Activated CD4-positive, CD25-positive, alpha-beta regulatory T cell (primary cell): ENCODE measurements at places on chromosomes 16 and 17.

- no peak for DNase-seq
Observed at GRCh38 chr16:31228206-31228605, 11.3 kb upstream of the PYDC1 start.

- DNase-seq: no peak
Observed at GRCh38 chr16:31357324-31358109, 2.5 kb downstream of the ITGAX start.

- no peak for DNase-seq
Observed at GRCh38 chr16:63618896-63619485, 1502.9 kb downstream of the CDH11 start.

DNA sequence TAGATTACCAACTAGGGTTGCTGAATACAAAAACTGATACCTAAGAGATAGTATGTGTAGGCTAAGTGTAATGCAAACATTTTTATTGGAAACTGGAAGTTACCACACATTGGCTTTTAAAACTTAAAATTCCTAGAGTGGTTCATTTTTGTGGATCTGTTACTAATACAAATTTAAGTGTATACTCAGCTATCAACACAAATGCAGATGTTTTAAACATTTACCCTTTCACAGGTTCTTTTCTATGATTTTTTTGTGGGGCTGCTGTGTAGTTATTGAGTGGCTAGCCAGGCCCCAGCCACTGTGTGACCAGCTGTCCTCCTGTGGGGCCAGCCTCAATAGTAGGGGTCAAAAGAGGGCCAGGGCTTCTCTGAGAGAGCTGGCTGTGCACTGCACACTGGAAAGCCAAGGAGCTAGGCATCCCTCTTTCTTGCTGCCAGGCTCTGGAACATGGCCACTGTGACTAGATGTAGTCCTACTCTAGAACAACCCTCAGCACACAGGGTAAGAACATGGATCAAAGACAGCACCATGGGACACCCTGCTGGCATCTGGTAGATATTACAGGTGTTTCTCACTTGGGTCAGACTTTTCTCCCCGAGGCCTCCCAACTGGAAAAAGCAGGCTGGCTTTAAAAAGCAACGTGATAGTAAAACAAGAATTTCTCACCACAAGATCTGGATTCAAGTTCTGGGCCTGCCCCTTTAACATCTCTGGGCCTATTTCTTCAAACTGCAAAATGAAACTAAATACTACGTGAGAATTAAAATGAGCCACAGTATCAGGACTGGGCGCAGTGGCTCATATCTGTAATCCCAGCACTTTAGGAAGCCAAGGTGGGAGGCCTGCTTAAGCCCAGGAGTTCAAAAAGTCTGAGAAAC, 7.3 kb upstream of the VEZF1 start:
- DNase-seq: peak; percentile 12

DNA sequence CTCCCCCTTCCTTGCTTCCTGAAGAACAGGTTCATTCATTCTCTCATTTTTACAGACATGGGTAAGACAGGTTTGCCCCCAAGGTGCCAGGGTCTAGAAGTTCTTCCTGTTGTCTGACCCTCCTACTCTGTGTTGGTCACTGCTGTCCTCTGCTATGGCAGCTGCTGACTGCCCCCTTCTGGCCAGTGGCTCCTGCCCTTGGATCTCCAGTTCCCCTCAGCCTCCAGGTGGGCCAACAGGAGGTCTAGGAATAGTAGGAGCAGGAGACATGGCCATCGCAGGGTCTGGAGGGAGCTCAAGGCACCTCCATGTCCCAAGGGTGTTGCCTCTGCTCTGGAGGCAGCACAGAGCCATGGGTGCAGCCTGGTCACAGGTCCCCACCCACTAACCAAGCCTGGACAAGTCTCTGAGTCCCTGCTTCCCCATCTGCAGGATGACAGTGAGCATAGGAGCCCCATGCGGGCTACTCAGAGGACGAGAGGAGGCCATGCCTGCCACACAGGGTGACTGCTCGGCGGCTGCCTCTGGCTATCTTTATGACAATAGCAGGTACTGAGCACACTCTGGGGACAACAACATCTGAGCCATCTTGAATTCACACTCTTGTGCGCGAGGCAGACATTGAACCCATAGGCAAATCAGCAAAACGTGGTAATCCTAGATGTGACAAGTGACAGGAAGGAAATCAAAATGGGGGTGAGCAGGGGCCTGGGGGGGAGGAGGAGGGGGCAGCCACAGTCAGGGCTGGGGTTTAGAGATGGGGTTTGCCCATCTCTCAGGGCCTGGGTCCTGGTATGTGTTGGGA, 27.0 kb upstream of the NXPH3 start:
- no peak for DNase-seq

GRCh38 chr16:61654962-61655361, 381.3 kb downstream of the CDH8 start:
- no peak for DNase-seq

DNA sequence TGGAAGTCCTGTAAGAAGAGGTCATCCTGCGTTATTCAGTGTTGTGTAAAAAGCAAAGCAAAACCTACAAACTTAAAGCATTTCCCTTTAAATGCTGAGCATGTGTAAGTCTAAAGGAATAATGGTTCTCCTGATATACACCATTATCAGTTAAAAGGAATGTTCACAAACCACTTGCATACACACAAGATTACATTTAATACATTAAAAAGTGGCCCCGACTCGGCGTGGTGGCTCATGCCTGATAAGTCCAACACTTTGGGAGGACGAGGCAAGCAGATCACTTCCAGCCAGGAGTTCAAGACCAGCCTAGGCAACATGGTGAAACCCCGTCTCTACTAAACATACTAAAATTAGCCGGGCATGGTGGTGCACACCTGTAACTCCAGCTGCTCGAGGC, 30.5 kb downstream of the CPPED1 start:
- DNase-seq: no peak

GRCh38 chr17:56824503-56824902, 9.2 kb downstream of the C17orf67 start:
- DNase-seq: no peak

DNA sequence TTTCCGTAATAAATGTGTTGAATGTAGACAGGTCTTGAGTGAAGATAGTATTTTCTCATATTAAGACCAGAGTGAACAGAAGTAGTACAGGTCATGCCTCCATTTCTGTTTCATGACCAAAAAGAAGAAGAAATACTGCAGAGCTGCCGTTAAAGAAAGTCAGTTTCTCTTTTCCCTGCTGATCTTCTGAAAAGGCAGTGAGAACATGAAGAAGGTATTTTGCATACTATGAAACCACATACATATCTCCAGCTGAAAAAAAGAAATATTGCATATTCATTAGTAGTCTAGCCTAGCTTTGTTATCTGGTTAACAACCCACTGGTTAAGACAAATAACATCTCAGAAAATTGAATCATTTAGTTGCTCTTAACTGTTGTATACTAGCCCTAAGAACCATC, 138.4 kb downstream of the PHKB start:
- no peak for DNase-seq

- no peak for DNase-seq
Observed at GRCh38 chr16:79463841-79464240, 136.7 kb downstream of the MAF start.

- no peak for DNase-seq
Observed at GRCh38 chr17:75476752-75477489, 20.5 kb downstream of the TMEM94 start.

GRCh38 chr17:16486373-16487250, 5.4 kb downstream of the LRRC75A start:
- DNase-seq: no peak

- no peak for DNase-seq
Observed at GRCh38 chr16:79571903-79572535, 28.5 kb downstream of the MAF start.

GRCh38 chr16:57752581-57753447, 17.2 kb downstream of the KATNB1 start:
- no peak for DNase-seq

DNA sequence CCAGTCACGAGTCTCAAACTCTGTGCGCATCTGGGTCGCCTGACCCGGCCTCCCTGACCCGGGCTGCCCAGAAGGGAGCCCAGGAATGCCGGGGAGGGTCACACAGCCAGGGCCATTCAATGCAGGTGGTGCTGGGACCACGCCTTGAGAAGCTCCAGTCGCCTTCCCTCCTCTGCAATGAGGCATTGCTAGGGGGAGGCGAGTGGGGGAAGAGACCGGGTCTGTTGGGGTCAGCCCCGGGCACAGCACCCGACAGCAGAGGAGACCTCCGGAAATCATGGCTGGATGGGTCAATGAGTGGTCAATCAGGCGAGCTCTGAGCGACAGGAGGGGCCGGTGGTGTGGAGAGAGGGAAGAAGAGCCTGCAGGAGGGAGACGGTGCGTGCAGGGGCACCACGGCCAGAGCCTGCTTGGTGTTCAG, 13.3 kb downstream of the JPH3 start:
- no peak for DNase-seq

DNA sequence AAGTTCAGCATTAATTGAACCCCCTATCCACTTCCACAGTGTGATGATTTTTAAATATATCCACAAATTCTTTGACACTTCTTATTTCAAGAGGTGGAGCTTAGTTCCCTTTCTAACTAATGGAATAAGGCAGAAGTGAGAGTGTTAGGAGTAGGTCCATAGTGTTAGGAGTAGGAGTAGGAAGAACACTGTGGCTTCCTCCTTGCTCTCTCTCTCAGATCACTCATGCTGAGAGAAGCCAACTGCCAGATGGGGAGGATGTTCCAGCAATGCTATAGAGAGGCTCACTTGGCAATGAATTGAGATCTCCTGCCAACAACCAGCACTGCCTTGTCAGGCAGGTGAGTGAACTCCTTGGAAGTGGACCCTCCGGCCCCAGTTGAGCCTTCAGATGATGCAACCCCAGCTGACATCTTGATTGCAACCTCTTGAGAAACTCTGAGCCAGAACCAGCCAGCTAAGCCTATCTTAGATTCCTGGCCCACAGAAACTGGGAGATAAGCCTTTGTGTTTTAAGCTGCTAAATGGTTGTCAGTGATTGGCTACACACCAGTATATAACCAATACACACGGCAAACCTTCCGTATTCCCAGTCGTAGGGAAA, 44.3 kb downstream of the SPECC1 start:
- DNase-seq: no peak

DNA sequence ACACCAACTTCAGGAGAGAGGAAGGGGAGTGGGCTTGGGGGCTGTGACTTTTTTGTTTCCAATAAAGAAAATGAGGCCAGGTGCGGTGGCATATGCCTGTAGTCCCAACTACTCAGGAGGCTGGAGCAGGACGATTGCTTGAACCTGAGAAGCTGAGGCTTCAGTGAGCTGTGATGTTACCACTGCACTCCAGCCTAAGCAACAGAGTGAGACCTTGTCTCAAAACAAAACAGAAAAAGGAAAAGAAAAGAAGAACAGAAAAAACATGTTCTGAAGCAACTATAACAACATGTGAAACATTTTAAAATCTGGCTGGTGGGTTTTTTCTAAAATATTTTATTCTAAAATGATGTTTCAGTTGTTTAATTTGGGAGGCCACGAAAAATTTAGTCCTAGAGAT, 554.0 kb upstream of the ZFHX3 start:
- no peak for DNase-seq

- DNase-seq: no peak
Observed at GRCh38 chr17:3639981-3640596, 3.5 kb downstream of the CTNS start.

DNA sequence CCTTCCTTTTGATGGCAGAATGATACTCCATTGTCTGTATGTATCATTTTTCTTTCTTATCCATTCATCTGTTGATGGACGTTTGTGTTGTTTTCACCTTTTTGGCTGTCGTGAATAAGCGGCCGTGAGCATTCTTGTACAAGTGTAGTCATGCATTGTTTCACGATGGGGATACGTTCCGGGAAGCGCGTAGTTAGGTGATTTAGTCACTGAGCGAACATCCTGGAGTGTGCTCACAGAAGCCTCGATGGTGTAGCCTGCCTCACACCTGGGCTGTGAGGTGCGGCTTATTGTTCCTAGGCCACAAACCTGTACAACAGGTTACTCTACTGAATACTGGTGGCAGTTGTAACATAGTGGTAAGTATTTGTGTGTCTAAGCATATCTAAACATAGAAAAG, 136.5 kb downstream of the CMIP start:
- DNase-seq: no peak

DNA sequence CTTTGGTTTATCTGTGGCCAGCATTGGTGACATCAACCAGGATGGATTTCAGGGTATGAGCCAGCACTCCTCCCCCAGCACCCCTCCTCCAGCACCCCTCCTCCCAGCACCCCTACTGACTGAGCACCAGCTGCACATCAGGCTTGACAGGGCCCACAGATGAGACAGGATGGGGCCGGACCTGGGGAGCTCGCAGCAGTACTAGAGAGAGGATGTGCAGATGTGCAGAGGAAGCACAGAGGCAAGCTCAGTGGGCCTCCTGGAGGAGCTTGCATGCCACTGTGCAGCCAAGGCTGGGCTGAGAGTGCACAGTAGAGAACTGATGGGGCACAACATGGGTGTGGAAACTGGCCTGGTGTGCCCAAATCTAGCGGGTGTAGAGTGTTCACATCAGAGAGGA, 16.2 kb downstream of the ITGA3 start:
- no peak for DNase-seq

DNA sequence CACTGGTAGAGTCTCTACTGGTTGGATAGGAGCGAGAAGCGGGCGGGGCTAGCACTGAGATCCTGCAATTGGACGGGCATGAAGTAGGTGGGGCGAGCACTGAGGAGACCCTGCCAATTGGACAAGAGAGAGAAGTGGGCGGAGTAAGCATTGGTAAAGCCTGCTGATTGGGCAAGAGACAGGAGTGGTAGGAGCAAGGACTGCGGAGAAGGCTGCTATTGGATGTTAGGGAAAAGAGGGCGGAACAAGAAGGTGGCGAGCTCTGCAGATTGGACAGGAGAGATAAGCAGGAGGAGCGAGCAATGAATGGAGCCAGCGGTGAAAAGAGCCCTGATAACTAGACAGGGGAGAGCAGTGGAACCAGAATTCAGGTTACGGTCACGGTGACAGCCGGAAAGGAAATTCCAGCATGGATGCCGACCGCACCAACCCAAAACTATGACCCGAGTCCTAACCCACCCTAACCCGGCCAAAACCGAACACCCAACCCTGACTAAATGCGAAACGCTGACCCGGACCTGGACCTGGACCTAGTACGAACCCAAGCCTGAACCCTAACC, 4.8 kb downstream of the SCGB1C2 start:
- DNase-seq: no peak

DNA sequence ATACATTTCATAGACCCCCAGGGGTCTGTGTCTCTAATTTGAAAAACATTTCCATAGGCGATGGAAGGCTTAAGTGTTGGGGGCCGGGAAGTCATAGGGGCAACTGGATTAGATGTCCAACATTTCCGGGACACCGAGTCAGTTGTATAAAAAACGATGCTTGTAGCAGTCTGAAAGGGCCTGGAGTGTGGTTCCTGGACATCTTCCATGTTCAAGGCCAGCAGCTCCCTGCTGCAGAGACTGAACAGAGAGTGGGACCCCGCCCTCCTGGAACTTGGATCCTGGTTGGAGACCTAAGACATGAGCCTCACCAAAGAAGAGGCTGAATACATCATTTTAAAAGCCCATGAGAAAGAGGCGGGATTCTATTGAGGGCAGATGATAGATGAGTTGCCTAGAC, 82.0 kb upstream of the ZNF423 start:
- no peak for DNase-seq
